ENCODE measurements at places on chromosomes 5 and 9.
A peak's percentile ranks its signal among the peaks of the same experiment; 100 is the strongest.

DNA sequence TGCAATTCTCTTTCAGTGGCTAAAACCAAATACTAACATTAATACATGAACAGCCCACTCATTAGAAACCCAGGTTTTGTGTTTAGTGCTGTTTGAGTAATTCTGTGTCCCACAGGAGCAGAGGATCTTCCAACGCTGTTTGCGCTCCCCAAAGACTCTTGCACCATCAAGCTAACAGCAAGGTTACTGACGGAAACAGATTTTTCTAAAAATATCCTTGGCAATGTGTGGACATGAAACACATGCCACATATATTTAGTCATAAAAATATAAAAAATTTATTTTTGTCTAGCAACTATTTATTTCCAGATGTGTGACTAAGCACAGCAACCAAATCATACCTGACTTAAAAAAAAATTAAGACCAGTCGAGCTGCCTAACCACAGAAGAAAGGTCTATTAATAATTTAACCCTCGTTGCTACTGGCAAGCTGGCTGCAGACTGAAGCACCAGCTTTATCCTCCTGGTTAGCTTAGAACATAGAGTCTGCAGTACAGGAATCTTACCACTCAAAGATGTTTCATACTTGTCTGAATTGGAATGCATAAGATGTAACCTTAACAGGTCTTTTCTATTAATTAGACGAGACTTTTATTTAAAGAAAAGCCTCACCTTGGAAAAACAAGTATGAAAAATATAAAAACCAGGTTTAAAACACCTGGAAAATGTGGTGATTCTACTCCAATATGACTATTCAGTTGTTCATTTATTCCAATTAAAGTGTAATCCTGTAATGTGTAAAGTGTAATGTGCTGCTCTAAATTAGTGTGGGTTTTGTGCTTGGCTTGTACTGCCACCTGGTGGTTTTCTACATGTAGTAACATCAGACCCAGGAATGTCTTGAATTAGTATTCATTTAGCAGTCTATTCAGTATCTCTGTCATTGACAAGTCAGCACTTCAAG lies 272.5 kb downstream of the EPB41L4A start:
- DNase-seq, result no peak

DNA sequence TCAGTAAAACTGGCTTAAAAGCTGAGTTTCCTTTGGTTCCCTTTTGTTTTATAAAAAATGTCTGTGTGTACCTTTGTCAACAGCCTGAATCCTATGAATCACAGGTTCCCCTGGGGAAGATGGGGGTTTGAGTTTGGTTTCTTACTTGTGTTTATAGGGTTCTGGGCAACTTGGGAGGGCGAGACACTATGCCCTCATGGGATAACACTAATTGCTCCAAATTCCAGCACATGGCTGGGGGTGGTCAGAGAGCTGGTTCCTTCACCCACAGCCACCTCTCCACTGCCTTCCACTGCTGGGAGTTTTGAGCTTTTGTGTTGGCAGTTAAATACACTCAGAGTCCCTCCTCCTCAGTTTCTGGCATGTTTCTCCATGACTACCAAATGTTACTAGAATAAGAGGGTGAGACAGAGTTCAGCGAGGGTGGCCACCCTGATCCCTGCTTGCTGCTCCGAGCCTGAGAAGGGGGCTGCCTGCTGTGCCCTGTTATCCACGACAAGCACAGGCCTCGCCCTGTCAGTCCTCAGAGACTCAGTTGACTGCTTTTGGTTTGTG lies 83.0 kb upstream of the EPB41L4B start:
- DNase-seq, result no peak

- DNase-seq, result no peak
Observed at GRCh38 chr5:153974813-153975163, 63.9 kb downstream of the FAM114A2 start.

DNA sequence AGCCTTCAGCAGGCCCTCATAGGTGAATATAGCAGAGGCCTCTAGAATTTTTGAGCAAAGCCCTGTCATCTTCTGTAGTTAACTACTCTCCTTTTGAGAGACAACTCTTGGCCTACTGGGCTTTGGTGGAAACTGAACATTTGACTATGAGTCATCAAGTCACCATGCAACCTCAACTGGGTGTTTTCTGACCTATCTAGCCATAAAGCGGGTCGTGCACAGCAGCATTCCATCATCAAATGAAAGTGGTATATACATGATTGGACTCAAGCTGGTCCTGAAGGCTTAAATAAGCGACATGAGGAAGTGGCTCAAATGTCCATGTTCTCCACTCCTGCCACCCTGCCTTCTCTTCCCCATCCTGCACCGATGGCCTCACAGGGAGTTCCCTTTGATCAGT lies 1115.5 kb downstream of the TAF11L14 start:
- no peak for DNase-seq

DNA sequence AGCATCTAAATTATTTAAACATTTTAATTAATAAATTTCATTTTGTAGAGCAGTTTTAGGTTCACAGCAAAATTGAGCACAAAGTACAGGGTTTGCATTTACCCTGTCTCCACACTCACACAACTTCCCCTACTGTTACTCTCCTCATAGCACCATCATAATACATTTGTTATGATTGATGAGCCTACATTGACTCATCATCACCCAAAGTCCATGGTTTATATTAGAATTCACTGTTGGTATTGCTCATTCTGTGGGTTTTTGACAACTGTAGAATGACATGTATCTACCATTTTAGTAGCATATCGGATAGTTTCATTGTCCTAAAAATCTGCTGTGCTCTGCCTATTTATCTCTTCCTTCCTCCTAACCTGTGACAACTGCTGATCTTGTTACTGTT lies 411.1 kb upstream of the MPDZ start:
- no peak for DNase-seq

DNA sequence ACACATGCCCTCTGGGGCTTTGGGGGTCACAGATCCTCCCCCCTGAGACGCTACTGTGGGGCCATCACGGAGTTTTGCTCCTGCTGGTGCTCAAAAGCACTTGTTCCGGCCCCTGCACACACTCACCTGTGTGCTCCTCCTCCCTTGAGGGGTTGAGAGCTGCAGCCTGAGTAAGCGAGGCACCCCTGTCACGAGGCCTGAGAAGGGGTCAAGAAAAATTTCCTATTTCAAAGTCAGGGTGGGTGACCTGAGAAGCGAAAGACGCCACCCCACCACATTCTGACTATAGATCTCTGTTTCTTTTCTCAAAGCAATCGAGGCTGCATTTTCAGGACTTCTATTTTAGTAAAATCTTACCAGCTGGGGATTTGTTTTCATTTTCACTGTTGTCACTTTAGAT lies 138.5 kb downstream of the DCP2 start:
- no peak for DNase-seq

DNA sequence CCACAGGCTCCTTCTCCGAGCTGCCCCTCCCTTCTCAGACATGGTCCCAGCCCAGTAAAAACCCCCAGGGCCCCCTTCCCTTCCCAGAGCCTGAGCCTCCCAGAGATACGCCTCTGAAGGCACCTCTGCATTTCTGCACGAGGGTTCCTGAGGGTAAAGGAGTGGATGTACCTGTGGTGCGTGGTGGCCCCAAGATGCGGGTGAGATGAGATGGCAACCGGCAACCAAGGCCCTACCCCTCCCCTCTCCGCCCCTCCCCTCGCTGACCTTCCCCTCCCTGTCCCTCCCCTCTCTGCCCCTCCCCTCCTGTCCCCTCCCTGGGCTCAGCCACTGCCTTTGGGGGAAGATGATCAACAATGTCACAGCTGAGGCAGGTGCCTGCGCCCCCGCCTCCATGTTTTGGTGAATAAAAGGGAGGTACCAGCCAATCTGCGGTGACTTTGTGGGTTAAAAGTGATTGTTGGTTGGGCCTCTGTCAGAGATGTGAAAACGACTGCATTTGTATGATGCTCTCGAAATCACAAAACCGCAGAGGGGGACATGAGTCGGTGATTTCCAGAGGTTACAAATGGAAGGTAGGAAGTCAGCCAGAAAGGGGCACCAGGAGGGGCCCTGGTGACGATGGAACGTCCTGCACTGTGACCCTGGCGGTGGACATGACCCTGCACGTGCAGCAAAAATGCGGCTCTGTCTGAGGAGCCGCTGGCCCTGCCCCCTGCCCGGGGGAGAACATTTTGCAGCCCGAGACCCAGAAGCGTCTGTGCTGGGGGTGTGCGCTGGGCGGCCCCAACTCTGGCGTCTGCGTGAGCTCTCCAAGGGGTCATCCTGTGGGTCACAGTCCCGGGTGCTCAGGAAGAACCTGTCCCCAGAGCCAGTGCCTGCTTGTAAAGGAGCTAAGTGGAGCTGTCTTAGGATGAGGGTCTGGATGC lies 3.7 kb downstream of the LCN9 start:
- peak; percentile 51 for DNase-seq

- peak; percentile 84 for DNase-seq
Observed at GRCh38 chr9:127589955-127590370, 22.1 kb upstream of the STXBP1 start.

DNA sequence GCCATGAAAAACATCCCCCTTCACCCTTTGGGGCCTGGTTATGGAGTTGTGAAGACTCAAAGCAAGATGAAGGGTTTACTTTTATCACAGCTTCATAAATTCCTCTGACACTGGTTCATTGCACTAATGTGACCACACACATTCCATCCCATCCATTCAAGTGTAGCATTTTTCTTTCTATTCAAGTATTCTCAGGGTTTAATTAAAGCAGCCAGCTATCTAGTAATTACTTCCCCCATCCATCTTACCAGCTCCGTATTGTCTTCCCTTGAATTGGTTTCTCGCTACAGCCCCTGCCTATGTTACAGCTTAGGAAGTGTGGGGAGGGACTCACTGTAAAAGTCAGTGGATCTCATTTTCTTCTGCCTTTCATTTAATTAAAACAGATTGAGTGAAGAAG lies 387.0 kb upstream of the RFX3 start:
- no peak for DNase-seq

- no peak for DNase-seq
Observed at GRCh38 chr5:171482434-171482730, 62.9 kb downstream of the FGF18 start.

DNA sequence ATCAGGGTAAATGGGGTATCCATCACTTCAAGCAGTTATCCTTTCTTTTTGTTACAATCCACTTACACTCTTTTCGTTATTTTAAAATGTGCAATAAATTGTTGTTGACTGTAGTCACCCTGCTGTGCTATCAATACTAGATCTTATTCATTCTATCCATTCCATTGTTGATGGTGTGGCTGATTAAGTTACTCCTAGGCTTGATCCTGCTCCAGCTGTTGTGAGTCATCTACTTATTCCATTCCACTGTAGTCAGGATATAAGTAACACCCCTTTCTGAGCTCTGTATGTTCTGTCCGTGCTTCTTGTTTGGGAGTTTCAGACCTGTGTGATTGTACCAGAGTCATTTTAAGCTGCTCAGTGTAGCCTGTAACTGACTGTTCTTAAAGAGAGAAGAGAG lies 122.5 kb upstream of the RUSC2 start:
- no peak for DNase-seq

- no peak for DNase-seq
Observed at GRCh38 chr9:103700195-103700962, 393.7 kb upstream of the SMC2 start.

DNA sequence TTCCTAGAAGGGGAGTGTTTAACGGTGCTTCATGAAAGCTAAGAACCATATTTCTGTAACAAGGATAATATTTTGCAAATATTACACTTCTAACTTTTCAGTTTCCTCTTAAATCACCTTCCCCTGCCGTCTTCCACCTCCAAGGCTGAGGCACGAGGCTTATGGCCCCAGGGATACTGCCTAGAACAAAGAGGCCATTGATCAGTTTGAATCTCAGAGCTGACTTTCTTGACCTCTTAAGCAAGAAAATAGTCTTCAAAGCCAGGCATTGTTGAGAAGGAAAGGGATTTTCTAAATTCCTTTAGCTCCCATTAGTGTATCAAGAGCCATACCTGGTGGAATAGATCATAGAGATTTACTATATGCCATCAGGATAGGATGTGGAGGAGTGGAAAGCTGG lies 566.2 kb downstream of the BNC2 start:
- no peak for DNase-seq

DNA sequence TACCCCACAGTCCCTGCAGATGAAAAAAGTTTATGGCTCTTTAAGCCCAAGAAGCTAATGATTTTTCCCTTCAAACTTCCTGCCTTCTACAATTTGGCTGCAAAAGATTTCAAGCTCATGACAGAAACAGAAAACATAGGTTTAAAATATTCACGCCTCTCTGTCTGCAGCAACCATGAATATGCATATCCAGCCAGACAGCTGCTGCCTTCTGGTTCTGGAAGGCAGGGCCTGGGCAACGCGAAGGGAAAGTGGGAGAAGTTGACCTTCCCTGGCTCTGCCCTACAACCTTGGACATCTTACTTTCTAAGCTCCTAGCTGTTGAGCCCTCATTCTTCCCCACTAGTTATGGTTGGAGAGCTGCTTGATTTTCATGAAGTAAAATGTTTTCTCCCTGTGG lies 64.8 kb upstream of the CLINT1 start:
- no peak for DNase-seq

DNA sequence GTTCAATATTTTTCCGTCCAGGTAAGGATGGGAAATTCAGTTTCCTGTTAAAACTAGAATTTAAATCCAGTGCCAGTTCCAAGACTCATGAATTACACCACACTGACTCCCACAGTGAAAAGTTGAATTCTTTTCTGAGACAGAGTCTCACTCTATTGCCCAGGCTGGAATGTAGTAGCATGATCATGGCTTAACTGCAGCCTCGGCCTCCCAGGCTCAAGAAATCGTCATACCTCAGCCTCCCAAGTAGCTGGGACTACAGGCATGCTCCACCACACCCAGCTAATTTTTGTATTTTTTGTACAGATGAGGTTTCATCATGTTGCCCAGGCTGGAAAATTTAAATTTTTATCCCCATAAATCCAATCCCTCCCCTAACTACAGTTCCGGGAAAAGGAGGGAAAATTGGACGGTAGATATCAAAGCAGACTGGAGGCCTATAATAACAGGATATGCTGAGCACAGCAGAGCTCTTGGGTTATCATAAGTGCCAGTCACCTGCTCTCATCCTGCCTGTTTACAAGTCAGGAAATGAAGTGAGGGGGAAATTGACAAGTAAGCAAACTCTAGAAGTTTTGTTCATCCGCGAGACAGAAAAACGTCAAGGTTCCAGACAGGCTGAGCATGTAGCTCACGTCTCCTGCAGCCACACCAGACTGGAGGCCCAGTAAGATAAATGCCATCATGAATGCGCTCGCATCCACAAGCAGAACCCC lies 105.7 kb downstream of the UGCG start:
- DNase-seq, result no peak

- DNase-seq, result peak; percentile 33
Observed at GRCh38 chr5:418162-419121, 24.5 kb upstream of the EXOC3 start.

GRCh38 chr5:61030163-61030482 lies 85.1 kb downstream of the NDUFAF2 start:
- DNase-seq, result no peak

DNA sequence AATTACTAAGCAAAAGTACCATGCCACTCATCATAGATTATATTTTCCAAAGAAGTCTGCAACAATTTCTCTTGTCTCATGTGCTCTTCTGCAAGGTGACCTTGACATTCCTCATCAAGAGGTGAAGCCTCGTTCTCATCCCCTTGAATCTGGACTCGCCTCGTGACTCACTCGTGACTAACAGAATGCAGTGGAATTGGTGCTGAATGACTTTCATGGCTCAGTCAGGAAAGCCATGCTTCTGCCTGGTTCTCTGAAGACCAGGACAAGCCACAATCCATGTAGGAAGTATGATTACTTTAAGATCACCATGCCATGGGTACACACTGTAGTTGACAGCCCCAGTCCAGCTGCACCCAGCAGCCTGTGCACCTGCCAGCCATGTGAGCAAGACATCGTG lies 335.8 kb downstream of the GADD45G start:
- no peak for DNase-seq

All from H7 (cell line).